Right lobe of liver (tissue), 6 donors: ENCODE measurements at places on chromosomes 13 and 19.

DNA sequence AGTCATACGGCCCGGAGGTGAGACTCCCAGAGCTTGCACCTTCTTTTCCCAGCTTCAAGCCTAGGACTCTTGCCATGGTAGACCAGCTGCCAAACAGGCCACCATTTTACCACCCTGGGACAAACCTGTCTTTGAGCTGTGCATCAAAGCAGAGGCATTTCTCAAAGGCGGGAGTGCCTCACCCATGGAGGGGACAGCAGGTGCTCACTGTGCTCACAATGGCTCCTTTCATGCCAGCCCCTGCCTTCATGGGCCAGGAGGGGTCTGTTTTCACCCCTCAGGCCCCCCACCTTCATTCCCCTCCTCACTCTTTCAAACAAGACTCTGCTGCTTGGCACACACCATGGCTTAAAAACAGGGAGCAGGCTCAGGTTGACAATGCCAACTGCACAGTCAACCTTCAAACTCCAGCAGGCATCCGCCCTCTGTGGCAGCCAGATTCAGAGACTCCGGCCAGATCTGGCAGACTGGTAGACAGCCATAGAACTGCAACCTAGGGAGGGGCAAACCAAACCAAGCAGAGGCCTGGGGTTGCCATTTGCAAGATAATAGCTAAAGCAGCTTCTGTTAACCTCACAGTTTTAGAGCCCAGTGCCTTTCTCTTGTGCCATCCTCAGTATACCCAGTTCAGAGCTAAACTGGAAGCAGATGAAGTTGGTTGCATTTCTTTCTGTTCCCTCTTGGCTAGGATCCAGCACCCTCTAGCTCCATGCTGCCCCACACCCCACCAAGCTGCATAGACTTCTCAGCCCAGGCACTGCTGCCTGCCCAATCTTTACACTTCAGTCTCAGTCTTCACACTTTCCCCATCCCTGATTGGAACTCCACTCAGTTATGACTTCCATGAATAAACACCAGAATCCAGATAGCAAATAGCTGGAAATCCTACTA is 93.9 kb upstream of the SPATA13 start:
- peak; percentile 62 for DNase-seq
- H3K27me3 ChIP-seq = no peaks in the 10 kb centered on the region
- no peak overlapping the region for H3K4me3 ChIP-seq
- no peak overlapping the region for H3K27ac ChIP-seq
- peaks cover 4% of the 10 kb centered on the region for H3K4me1 ChIP-seq
- H3K36me3 ChIP-seq = no peaks in the 10 kb centered on the region

- no peak overlapping the region for H3K27ac ChIP-seq
- H3K36me3 ChIP-seq = no peaks in the 10 kb centered on the region
- H3K4me1 ChIP-seq = no peaks in the 10 kb centered on the region
- H3K4me3 ChIP-seq = no peak overlapping the region
- DNase-seq = no peak
Observed at GRCh38 chr13:51112771-51113170, 1.7 kb upstream of the C13orf42 start.

- peaks cover 7% of the 10 kb centered on the region for H3K4me1 ChIP-seq
- no peaks in the 10 kb centered on the region for H3K27me3 ChIP-seq
- H3K27ac ChIP-seq = no peak overlapping the region
- H3K36me3 ChIP-seq = peaks cover 61% of the 10 kb centered on the region
- no peak overlapping the region for H3K4me3 ChIP-seq
Observed at GRCh38 chr19:48913114-48913889, 13.2 kb downstream of the NUCB1 start.

GRCh38 chr13:39688278-39688677 is 32.8 kb downstream of the COG6 start:
- no peak overlapping the region for H3K27ac ChIP-seq
- H3K4me3 ChIP-seq = no peak overlapping the region
- no peak for DNase-seq
- no peaks in the 10 kb centered on the region for H3K27me3 ChIP-seq
- no peaks in the 10 kb centered on the region for H3K4me1 ChIP-seq
- H3K36me3 ChIP-seq = no peaks in the 10 kb centered on the region

DNA sequence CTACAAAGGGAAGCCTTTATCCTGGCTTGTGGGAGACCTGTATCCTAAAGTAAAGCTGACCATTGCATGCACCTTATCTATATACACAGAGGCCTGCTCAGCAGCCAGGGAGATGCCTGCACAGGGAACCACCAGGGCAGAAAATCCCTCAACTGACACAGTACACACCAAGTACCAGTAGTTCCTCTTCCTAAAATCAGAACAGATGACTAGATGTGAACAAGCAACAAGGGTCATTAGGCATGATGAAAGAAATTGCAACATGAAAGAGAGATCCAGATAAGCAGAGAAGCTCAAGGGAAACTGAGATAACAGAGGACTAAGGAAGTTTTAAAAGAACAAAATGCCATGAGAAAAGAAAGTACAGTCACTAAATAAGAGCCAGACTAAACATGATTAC is 39.7 kb upstream of the SLC7A9 start:
- H3K36me3 ChIP-seq = no peaks in the 10 kb centered on the region
- H3K27me3 ChIP-seq = no peaks in the 10 kb centered on the region
- H3K4me1 ChIP-seq = no peaks in the 10 kb centered on the region
- no peak overlapping the region for H3K27ac ChIP-seq
- no peak for DNase-seq
- no peak overlapping the region for H3K4me3 ChIP-seq

GRCh38 chr13:52711286-52711685 is 28.3 kb downstream of the CNMD start:
- no peaks in the 10 kb centered on the region for H3K4me1 ChIP-seq
- no peak overlapping the region for H3K27ac ChIP-seq
- H3K4me3 ChIP-seq = no peak overlapping the region
- H3K27me3 ChIP-seq = no peaks in the 10 kb centered on the region
- DNase-seq = no peak

DNA sequence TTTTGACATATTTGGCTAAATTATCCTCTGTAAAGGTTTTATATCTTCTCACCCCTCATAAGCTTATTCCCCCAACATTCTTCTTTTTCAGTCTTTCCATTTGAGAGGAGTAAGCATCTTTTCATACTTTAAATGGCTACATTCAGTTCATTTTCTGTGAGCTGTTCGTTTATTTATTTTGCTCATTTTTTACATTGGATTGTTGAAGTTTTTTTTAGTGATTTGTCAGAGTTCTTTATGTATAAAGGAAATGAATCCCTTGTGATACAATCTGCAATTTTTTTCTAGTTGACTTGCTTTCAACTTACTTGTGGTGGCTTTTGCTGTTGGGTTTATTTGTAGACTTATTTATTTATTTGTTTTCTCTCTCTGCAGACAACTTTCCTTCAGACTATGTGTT is 250.3 kb downstream of the DLEU7 start:
- no peaks in the 10 kb centered on the region for H3K36me3 ChIP-seq
- no peaks in the 10 kb centered on the region for H3K4me1 ChIP-seq
- no peak overlapping the region for H3K4me3 ChIP-seq
- no peak for DNase-seq
- no peak overlapping the region for H3K27ac ChIP-seq
- H3K27me3 ChIP-seq = no peaks in the 10 kb centered on the region

DNA sequence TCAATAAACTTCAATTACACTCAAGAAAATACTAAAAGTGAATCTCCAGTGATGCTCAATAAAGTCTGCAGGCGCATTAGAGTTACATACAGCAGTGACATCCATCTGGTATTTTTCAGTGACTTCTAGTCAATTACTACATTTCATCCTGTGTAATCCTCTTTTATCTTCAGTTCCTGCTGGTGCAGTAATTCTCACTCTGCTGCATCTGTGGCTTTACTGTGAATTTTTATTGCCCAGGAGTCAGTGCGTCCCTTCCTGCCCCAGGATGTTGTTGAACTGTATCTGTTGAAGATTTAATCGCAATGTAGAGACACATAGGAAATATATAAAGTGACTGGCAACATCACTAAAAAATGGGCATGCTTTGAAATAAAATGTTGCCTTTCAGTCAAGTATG is 196.3 kb upstream of the TMTC4 start:
- H3K27ac ChIP-seq = no peak overlapping the region
- no peaks in the 10 kb centered on the region for H3K4me1 ChIP-seq
- no peaks in the 10 kb centered on the region for H3K27me3 ChIP-seq
- DNase-seq = no peak
- no peak overlapping the region for H3K4me3 ChIP-seq
- no peaks in the 10 kb centered on the region for H3K36me3 ChIP-seq

GRCh38 chr13:60757501-60758215 is 360.6 kb downstream of the TDRD3 start:
- H3K27me3 ChIP-seq = no peaks in the 10 kb centered on the region
- no peaks in the 10 kb centered on the region for H3K4me1 ChIP-seq
- no peak overlapping the region for H3K4me3 ChIP-seq
- DNase-seq = no peak
- no peaks in the 10 kb centered on the region for H3K36me3 ChIP-seq

DNA sequence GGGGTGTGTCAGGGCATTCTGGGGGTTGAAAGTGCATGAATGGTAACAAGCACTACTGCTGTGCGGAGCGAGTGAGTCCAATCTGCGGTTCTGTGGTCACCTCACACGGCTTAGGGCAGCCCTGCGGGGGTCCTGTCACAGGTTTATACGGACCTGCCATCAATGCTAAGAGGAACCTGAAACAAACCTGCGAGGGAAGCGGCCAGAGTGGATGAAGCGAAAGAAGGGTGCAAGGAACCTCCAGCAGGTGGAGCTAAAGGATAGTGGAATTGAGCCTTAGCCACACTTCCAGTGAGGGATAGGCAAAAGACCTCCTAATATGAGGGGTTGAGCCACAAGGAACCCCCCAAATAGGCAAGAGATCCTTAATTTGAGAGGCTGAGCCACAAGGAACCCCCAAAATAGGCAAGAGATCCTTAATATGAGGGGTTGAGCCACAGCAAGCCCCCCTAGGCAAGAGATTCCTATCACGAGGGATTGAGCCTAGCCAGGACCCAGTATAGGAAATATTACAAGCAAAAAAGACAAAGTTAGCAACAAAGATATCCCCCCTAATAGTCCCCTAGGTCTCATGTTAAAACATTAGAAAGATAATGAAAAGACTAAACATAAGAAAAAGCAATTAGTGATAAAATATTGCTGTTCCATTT is 6.3 kb upstream of the ZNF69 start:
- H3K36me3 ChIP-seq = no peaks in the 10 kb centered on the region
- DNase-seq = peak; percentile 37
- no peaks in the 10 kb centered on the region for H3K27me3 ChIP-seq
- no peak overlapping the region for H3K4me3 ChIP-seq

- no peaks in the 10 kb centered on the region for H3K27me3 ChIP-seq
- H3K4me1 ChIP-seq = no peaks in the 10 kb centered on the region
- DNase-seq = no peak
- H3K4me3 ChIP-seq = peak overlapping the region; percentile 58
- H3K36me3 ChIP-seq = no peaks in the 10 kb centered on the region
- H3K27ac ChIP-seq = no peak overlapping the region
Observed at GRCh38 chr19:52896431-52897137, 851 bp downstream of the ZNF320 start.

DNA sequence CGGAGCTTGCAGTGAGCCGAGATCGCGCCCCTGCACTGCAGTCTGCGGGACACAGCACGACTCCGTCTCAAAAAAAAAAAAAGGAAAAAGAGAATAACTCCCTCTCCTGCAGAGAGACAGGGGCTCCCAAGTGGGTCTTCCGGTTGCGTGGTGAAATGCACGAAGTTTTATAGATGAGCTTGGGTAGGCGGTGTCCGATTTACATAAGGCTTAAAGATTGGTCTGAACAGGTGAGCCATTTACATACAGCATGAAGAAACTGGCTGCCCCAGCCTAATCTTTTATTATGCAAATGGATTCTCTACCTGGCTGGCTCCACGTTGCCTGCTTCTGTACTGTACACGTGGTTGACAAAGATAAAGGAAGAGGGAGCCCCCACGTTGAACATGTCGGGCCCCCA is 19.5 kb downstream of the ADGRE2 start:
- H3K27ac ChIP-seq = no peak overlapping the region
- DNase-seq = peak; percentile 11

DNA sequence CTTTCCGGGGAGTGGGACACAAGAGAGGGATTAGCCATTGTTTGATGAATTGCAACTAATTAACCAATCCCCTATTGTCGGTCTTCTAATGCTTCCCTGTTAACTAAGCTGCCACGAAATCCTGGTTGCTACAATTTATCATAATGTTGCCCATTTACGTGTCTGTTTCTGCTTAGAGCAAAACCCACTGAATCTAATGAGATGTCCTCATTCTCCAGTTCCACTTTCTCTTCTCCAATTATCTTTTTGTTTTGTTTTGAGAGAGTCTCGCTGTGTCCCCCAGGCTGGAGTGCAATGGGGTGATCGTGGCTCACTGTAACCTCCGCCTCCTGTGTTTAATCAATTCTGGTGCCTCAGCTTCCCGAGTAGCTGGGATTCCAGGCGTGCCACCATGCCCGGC is 5.2 kb upstream of the DPP9 start:
- no peak overlapping the region for H3K4me3 ChIP-seq
- H3K27ac ChIP-seq = no peak overlapping the region
- no peaks in the 10 kb centered on the region for H3K4me1 ChIP-seq

DNA sequence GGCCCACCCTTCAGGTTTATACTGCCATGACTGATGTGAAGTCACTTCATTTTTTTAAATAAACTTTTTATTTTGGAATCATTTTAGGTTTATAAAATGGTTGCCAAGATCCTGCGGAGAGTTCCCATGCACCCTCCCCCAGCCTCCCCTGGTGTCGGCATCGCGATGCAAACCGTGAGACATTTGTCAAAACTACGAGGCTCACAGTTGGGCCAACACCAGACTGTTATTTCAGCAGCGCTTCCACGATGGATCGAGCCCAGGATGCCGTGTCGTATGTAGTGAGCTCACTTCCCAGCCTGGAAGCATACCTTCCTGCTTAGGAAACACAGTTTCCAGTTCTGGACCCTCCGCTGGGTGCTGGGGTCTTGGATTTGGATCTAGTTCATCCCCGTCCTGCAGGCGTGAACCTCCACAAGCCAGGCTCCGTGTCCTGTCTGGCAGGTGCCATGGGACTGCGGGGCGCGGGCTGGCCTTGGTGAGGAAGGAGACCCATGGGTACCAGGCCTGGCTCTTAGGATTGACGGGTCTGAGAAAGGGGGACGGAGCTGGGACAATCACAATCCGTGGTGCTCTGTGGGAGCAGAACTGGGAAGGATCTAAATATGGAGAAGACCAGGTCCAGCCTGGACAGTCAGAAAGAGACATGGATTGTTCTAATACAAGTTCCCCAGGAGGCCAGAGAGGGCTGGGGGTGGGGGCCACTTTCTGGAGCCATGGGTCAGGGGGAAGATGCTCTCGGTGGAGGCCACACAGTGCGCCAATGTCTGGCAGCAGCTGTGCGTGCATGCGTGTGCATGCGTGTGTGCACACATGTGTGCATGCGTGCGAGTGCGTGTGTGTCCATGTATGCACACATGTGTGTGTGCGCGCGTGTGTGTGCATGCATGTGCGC is 2.4 kb upstream of the SBK2 start:
- DNase-seq = no peak
- no peaks in the 10 kb centered on the region for H3K36me3 ChIP-seq
- H3K4me1 ChIP-seq = no peaks in the 10 kb centered on the region
- H3K27ac ChIP-seq = no peak overlapping the region
